Immature natural killer cell (primary cell): ENCODE measurements at places on chromosomes 11 and 22. TPM values are rescaled to one million over a fixed set of nuclear protein-coding genes. Genes with fewer than 3 reads are reported as not detected.

Gene MYRF
- polyA plus RNA-seq: not detected

- DNase-seq: no peak
Observed at GRCh38 chr22:44620841-44621257, 81.2 kb upstream of the PRR5 start.

Gene TMEM151A
- not detected for polyA plus RNA-seq

- no peak for DNase-seq
Observed at GRCh38 chr22:34111210-34111824, 191.0 kb upstream of the LARGE1 start.

DNA sequence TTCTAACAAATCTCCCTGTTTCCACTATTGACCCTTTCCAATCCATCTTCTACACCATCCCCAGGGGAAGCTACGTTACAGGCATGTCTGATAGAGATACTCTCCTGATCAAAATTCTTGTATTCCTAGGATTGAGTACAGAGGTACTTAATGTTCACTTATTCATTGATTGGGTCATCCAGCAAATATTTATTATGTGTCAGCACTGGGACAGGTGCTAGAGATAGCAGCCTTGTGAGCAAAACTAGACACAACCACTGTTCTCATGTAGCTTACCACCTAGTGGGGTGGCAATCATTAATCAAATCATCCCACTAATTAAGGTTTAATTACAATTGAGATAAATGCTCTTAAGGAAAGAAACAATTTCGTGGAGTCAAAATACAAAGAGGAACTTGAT, 9.4 kb upstream of the RTCB start:
- no peak for DNase-seq

- DNase-seq: no peak
Observed at GRCh38 chr11:119874660-119875238, 145.7 kb upstream of the NECTIN1 start.

DNA sequence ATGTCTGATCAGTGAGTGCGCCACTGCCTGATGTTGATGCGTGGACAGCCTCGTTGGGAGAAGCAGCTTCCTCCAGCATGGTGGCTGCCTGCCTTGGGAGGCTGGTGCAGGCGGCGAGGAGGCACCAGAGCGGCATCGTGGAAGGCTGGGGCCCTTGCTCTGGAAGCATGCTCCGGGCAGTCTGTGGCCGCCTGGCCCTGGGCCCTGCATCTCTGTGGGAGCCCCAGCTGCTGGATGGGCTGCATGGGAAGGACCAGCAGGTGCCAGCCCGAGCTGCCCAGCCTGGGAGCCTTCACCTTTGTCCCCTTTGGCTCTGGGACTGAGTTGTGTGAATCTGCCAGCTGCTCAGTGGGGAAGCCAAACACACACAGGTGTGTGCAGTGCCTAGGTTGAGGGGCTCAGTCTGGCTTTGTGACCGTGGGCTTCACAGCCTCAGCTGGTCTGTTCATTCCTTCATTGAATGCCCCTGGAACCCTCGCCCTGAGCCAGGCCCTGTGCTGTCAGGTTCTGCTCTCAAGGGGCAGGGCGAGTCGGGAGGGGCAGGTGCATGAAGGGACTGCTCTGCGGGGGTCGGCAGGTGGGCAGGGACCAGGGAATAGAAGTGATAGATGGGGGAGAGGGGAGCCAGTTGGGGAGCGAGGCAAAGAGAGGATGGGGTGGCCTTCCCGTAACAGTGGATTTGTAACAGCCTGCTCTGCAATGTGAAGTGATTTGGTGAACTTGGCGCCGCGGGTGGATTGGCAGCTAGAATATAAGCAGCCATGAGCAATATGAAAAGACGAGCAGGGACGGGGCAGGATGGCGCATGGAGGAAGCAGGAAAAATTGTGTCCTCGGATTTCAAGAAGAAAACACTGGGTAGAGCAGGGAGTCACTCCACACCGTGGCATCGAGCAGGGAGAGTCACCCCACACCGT, 354.2 kb downstream of the TBC1D22A start:
- DNase-seq: no peak

Gene PTH
- not detected for polyA plus RNA-seq

Gene OR4D5
- polyA plus RNA-seq: not detected

Gene OR1S2
- not detected for polyA plus RNA-seq

- DNase-seq: no peak
Observed at GRCh38 chr22:42060489-42060888, 10.1 kb downstream of the NAGA start.

GRCh38 chr11:131350872-131351271, 19.5 kb upstream of the NTM start:
- DNase-seq: no peak

GRCh38 chr11:40514124-40514523, 945.3 kb downstream of the LRRC4C start:
- DNase-seq: no peak

Gene FHIP1B
- 15.1 TPM for polyA plus RNA-seq

GRCh38 chr11:20723366-20723765, 54.0 kb downstream of the NELL1 start:
- no peak for DNase-seq

DNA sequence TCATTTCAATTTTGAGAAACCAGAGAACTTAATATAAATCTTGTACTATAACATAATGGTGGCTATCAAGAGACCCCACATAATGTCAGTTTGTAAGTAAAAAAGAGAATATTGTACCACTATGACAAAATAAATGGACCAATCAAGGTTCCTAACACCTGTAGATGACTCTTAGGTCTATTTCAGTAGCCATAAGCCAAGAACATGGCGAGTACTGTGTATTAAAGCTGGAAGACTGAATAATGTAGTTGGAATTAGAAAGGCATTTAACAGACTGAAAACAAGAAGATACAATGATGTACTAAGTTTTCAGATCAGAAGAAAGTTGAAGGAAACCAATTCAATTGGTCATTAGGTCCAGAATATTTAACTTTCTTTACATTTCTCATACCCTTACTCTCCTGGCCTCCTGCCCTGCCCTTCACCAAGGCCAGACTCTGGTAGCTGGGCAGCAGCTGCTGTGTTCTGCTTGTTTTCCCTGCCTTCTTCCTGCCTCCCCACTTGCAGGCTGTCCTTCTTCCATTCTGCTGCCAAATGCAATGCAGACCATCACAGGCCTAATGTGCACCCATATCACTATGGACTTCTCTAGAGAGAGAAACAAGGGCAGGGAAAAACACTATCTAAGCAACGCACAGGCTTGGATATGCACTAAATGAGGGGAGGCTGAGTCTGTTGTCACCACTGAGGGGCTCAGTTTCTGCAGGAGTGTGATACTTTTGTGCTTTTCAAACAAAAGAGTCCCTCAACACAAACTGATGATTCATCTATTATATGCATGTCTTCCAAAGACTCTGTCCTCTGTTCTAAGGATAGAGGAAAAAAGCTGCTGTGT, 60.1 kb downstream of the RAB30 start:
- no peak for DNase-seq

Gene ACCSL
- polyA plus RNA-seq: not detected

Gene SPA17
- not detected for polyA plus RNA-seq

GRCh38 chr11:3775736-3776406, 21.5 kb downstream of the NUP98 start:
- no peak for DNase-seq

Gene FDX1
- polyA plus RNA-seq: 16.6 TPM

DNA sequence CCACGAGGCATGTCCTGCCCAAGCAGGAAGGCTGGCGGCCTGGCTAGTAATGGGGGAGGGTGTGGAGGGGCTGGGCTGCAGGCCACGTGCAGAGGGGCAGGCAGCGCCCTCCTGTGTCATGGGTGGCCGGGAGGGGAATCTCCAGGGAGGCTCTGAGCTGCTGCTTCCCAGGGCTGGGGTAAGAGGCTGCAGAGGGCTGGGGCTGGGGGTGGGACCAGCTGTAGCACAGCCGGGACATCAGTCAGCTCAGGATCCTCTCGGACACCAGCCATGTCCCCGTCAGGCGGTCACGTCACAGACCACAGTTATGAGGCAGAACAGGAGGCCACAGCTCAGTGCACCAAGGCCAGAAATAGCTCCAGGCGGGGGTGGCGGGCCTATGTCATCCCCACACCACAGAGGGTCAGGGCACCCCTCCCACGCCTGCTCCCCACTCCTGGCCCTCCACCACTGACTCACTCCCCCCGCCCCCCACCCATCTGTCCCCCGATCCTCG, 21.1 kb downstream of the RTN4R start:
- no peak for DNase-seq

DNA sequence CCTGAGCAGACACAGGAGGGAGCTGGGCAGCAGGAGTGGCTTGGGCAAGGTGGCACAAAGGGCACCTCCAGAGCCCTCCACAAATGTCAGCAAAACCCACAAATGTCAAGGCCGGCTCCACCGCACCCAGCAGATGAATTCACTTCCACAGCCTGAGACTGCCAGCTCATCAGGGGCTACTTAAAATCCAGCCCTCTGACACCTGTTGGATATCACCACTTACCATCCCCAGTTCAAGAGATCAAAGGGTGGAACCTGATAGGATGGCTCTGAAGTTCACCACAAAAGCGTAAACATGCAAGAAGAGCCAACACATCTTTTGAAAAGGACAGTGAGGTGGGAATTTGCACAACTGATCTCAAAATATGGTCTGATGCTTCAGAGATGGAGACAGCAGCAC, 168.6 kb upstream of the GRK3 start:
- DNase-seq: no peak

DNA sequence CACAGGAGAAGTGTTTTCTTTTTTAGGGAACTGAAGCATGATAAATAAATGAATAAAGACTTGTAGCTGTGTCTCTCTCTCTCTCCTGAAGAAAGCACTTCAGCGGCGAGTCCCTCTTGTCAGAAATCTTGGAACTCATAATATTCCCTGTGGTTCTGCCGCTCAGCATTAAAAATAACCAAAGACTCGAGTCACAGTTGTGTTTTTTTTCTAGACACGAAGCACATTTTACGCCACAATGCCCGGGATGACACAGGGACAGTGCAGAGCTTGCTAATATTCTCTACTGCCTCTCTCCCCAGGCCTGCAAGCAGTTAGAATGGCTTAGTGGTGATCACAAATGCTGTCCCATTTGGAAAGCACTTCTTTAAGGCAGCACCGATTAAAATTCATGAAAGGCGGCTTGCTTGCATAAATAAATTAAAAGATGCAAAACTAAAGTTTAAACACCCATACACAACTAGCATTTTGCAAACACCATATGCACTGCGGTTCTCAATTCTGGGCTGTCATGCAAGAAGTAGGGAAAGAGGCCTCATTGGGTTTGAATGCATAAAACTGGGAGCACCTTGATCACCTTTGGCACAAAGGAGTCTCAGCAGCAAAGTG, 597.4 kb downstream of the SOX6 start:
- DNase-seq: no peak

GRCh38 chr22:25875461-25875860, 133.5 kb downstream of the MYO18B start:
- DNase-seq: no peak

Gene ARL14EP
- polyA plus RNA-seq: 38.6 TPM

Gene OR2AT4
- not detected for polyA plus RNA-seq

DNA sequence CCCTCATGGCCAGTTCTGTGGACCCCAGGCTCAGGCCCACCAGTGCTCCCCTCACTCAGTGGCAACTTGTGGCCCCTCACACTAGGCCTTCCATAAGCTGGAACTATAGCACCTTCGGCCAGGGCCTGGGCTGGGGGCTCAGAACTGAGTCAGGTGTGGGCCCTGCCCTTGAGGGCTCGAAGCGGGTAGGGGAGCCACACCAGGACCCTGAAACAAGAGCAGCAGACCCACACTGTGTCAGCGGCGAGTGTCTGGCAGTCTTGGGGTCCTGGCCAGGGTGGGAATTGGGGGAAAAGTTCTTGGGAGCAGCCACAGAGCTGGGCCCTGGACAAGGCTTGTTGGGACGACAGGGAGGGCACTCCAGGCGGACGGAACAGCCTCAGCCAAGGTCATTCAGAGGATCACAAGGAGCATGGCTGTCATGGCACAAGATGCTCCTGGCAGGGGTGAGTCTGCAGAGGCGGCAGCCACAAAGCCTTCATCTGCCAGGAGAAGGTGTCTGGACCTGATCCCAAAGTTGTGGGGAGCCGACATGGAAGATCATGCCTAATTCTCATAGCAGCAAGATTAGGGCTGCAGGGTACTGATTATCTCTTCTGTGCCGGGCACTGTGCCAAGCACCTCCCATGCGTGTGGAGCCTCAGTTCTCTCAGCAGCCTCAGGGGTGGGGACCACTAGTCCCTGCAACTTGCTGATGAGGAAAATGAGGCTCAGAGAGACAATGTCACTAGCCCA, 50.7 kb downstream of the SHISAL1 start:
- DNase-seq: no peak

GRCh38 chr22:38987171-38987895, 5.2 kb downstream of the APOBEC3B start:
- no peak for DNase-seq

GRCh38 chr11:6813656-6814055, 14.2 kb upstream of the OR6A2 start:
- no peak for DNase-seq

DNA sequence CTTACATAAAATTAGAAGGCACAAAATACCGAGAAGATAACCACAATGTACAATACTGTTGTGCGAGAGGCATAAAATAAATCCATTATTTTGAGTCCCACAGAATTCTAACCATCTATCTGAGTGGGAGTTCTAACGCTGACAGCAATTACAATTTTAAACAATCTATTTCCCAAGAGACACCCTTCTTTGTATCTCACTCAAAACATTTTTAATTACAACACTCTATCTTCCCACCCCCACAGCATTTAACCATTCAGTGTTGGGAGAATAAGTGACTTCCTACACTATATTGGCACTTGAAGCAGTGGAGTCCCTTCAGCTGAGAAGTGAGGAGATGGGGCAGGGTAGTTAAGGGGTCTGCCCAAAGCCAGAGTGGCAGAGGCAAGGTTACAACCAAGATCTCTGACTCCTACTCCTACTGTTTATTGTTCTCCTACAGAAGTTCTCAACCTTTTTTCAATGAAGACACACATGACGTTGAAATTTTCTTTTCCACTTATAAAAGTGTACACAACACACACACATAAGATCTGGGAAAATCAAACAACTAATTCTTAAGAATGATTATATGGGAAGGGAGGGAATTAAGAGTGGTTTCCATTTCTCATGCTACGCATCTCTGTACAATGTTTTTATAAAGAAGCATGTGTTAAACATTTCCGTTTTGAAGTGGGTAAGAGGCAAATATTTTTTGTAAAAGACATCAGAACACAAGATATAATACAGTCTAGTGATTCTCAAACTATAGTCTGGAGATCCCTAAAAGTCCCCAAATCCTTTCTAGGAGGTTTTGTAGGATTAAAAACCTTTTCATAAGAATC, 10.9 kb downstream of the SLC25A17 start:
- no peak for DNase-seq

Gene BAIAP2L2
- not detected for polyA plus RNA-seq

DNA sequence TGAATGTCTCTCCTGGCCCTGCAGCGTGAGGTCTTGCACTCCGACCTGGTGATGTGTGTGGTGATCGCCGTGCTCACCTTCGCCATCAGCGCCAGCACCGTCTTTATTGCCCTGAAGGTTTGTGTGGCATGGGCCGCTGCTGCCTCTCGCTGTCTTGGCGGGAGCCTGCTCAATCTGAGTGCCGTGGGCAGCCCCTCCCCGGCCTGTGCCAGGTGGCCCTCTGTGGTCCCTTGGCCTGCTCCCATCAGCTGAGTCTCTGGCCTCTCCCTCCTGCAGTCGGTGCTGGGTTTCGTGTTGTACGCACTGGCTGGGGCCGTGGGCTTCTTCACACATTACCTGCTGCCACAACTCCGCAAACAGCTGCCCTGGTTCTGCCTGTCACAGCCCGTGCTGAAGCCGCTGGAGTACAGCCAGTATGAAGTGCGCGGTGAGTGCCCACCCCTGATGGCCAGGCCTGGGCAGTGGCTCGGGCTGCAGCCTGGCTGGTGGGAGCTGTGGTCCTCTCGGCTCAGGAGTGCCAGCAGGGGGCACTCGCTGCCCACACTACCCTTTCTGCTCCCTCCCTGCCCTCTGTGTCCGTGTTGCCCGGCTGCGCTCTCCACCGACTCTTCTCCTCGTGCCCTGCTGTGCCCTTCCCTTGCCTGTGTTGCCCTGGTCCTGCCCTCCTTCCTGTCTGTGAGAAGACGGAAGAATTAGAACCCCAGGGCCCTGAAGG, 10.2 kb downstream of the PCNX3 start:
- DNase-seq: peak; percentile 76

Gene TCN2
- not detected for polyA plus RNA-seq
